ENCODE measurements at places on chromosomes 2 and 18. TPM values are rescaled to one million over a fixed set of nuclear protein-coding genes. Genes with fewer than 3 reads are reported as not detected.

SCN1A gene
- under 0.01 TPM for total RNA-seq

UGT1A3 gene
- total RNA-seq: not detected

EFEMP1 gene
- total RNA-seq: 0.27 TPM

- DNase-seq: no peak
Observed at GRCh38 chr2:152019732-152020131, 79.1 kb downstream of the CACNB4 start.

DNA sequence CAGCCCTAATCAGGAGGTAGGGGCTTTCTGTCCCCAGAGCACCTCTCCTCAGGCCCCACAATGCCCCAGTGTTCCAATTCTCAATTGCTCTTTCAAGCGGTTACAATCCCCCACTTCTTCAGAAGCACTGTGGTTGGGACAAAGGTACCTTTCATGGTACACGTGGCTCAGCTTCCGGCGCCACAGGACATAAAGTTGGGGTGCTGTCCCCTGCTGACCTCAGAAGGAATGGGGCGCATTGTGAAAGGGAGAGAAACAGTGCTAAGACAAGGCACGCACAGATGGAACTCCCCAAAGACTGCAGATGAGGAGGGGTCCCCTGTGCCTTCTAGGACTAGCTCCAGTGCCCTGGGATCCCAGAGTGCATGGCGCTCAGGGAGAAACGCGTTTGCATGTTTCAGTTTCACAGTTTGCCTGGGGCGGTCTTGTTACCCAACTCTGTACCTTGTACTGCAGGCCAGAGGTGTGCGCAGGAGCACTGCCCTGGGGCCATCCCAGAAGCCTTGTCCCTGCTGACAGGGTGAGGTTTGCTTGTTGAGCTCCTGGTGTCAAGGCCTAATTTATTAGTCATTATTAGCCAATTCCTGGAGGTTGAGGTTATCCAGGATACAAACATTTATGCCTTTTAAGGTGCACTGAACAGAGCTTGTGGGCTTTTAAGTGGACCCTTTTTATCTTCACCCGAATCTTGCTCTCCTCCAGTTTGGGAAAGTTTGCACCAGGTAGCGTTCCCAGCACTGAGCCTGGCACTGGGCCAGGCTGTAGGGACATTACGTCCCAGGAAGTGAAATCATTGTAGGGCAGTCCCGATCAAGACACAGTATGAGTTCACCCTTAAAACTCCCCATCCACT lies 7.6 kb downstream of the CNDP1 start:
- no peak for DNase-seq

DNA sequence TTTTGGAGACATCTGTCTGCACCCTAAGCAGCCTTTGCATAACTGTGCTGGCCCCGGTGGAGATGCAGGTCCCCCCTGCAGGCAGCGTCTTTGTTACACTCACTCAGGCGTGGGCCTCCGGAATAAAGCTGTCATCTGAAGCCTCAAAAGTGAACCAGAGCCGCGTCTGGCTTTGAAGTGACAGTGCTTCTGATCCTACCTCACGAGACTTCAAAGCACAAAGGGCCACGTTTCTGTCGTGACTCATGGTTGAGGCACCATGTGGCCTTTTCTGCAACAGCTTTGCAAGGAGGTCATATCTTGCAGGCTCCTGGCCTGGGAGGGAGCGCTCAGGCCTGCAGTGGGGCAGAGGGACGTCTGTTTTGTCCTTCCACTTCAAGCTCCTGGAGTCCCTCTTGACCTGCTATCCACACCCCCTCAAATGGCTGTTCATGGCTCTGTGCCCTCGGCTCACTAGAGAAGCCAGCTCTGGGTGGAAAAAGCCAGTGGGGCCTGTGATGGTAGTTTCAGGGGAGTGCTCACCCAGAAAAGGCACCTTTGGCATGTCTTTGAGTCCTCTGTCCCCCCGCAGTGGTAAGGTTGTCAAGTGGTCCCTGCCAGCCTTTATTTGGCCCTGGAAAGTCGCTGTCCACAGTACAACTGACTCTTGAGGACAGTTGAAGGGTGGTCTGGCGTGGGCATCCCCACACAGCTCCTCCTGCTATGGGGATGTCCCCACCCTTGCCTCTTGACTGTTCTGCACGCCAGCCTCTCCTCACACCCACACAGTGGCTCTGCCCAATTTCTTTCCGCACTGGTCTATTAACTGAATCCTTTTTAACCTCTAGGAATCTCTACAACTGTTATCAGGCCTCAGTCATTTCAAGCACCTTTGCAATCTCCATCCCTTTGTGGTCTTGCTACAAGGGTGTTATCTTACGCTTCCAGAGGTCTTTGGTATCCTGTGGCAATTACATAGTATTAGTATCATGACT lies 19.3 kb downstream of the GPR55 start:
- DNase-seq: no peak

RAB27B gene
- 6.5 TPM for total RNA-seq
